ENCODE measurements at places on chromosomes 12 and 14. TPM values are rescaled to one million over a fixed set of nuclear protein-coding genes. Genes with fewer than 3 reads are reported as not detected.

GRCh38 chr12:122051231-122051876, 27.2 kb upstream of the MLXIP start:
- DNase-seq = peak; percentile 91

DNA sequence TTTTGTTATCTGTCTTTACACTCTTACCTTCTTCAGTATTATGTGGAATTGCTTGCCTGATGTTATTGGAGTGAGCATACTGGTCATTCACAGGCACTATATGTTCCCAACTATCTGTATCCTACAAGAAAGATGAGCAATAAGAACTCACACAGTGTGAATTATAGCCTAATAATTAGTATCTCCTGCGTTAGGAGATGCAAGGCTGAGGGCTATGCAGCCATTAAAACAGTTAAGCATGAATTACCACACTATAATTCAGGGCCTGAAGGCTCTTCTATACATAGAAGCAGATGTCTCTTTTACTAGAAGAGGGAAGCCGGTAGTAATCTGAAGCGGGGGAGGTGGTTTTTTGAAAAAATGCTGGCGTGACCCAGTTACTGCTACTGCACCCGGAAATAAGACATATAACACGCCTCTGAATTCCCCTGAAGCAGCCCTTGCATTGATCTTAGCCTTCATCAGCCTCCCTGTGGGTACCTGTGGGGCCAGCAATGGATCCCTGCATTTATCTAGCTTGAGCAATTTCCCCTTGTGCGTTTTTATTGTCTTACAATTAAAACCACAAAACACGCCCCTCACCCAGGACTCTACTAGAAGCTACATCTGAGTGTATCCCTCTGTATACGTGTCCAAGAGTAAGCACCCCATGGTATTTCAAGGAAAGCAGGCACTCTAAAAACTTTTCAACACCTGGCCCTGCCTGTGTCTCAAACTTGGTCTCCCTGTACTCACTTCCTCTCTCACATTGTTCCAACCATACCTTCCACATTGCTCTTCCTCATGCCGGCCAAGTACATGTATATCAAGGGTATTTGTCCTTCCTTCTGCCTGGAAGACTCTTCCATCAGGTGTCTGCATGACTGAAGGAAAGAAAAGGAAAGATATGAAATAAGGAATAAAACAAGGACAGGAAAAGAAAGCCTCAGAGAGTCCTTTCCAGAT, 210.9 kb upstream of the ARID2 start:
- no peak for DNase-seq

The ST8SIA1 gene
- total RNA-seq = 1.6 TPM

DNA sequence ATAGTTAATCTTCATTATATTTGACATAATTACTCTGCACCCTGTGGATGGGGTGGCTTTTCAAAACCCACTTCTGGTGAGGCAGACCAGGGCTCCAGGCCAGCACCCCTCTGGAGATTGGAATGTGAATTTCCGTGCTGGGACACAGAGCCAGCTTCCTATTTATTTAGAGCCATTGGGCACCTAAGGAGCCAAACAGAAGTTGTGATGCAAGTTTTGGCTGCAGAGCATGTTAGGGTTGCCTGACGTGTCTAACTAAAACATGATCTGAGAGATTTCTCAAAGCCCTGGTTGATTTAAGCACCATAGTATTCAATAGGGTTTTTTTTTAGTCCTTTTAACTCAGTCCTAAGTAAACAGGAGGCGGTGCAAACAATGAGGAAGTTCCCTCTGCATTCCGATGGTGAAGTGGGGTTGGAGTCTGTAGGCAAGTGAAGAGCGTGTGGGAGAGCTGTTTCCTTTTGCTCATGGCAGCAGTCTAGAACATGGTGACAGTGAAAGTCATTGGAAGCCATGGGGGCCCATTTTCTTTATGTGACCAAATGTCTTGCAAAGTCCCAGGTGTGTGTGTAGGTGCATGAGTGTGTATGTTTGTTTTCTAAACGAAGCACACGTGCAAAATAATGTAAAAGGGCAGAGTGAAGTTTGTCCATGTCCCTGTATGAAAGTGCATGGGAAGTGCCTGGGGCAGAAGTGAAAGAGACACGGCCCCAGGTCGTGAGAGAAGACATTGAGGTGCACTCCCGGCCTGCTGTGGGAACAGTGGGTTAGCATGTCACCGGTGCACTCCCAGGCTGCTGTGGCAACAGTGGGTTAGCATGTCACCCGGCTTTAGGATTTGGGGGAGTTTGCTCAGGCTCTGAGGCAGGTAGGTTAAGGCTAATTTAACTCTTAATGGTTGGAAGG, 117.7 kb downstream of the PRKCH start:
- DNase-seq = peak; percentile 28

The ZDHHC22 gene
- 0.40 TPM for total RNA-seq

The KLHL33 gene
- total RNA-seq = 0.05 TPM

GRCh38 chr12:46266382-46266791, 2.5 kb downstream of the SLC38A1 start:
- peak; percentile 66 for DNase-seq

GRCh38 chr12:108082485-108082884, 46.6 kb upstream of the WSCD2 start:
- DNase-seq = no peak

The CD163L1 gene
- 11.2 TPM for total RNA-seq

DNA sequence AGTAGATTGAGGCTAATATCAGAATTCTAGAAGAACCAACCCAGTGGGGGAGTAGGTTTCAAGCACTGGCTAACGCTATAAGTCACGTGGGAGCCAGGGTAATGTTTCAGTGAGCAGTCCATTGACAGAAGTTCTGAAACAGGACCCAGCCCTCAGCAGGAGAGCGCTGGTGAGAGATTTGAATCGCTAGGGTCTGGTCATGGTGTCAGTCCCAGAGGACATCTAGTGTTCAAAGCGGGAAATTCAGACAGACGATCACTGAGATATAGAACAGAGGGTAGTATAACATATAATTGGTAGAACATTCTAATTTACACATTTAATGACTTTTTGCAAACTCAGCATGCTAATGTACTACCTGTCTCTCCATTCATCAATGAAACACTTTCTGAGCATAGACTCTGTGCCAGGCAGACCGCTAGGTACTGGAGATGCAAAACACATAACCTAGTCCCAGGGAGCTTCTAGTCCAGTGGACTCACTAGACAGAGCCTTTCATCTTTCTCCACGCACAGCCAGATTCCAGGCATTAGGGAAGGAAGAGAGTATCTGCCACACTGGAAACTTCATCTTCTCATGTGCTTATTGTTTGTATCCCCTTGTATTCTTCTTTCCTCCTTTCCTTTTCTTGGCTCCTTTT, 35.4 kb upstream of the RNASE3 start:
- peak; percentile 58 for DNase-seq

The TM7SF3 gene
- 56.4 TPM for total RNA-seq

- no peak for DNase-seq
Measured at GRCh38 chr12:117240081-117240755, 49.9 kb upstream of the FBXO21 start.

The TPPP2 gene
- total RNA-seq = not detected

DNA sequence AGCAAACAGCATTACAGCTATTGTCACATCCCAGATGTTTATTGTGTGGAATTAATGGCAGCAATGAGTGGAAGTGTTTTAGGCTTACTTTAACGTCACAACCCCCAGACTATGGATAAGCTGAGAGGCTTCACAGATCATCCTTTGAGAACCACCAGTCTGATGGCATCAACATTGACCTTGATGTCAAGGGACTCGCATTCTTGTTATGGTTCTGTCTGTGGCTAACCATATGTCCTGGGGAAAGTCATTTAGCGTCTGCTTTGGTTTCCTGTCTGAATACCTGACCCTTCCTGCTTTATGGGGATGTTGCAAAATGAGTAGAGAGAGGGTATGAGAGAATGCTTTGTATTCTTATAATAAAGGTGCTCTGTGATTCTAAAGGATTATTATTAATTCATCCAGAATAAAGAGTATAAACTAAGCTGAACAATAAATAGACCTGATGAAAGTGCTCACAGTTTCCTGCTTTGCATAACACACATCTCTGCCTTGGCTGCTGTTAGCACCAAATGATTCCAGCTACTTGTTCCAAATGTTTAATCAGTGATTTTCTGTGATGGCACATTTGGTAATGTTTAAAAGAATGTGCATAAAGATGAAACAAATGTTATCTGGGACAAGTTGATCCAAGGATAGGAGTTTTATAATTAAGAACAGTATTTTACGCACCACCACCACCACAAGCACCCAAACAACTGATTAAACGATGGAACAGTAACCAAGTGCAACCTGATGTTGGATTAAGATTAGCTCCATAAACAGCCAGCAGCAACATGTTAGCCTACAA, 116.9 kb upstream of the LRIG3 start:
- DNase-seq = no peak

DNA sequence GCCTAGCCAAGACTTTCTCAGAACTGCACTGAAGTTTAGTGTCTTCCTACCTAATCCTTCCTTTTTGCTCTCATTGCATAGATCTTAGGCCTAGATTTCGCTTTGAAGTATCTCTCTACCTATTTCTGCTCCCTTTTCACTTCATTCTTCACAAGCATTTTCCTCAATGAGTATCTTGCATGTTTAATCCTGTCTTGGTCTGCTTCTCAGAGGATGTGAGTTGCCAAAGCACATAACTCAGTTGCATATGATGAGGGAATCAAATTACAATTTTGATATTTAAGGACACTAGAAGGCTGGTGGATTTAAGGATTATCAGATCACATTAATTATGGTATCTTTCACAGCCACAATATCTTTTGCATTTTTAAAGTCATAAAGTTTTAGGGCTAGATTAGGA, 195.5 kb upstream of the DAAM1 start:
- DNase-seq = no peak

- DNase-seq = peak; percentile 68
Measured at GRCh38 chr12:43444940-43445564, 107.0 kb downstream of the ADAMTS20 start.

- DNase-seq = no peak
Measured at GRCh38 chr14:76771437-76771980, 10.2 kb downstream of the VASH1 start.

GRCh38 chr12:110778833-110779577, 36.3 kb upstream of the PPP1CC start:
- no peak for DNase-seq

The RDH12 gene
- not detected for total RNA-seq

DNA sequence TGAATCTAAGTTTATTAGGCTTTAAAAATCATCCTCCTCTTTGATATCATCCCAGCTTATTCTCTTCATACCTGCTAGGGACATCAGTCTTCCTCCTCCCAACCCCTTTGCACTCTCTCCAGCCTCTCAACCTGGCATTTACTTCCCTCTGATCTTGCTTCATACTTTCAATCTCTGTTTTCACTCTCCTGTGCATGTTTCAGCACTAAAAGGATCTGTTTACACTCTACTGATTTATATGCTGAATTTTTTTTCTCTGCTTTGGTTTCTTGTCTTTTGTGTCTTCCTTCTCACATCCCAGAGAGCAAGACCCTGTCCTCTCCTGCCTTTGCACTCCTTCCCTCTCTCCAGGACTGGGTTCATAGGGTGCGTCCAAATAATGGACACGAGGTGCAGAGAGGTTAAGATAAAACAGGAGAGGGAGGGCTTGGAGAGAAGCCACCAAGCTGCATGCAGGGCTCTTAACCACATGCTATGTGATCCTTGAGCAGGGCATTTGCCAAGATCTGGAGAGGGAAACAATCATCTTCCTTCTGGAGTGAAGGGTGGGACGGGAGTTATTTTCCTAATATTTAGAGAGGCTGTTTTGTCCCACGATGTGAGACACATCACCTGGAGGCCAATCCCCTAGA, 3.0 kb upstream of the CISTR start:
- DNase-seq = peak; percentile 82

GRCh38 chr12:51323966-51324895, at the start of gene BIN2:
TSS of gene BIN2 (minus strand) at chr12:51324174. CDS start at chr12:51324102, 72 bp downstream.
- no peak for DNase-seq

GRCh38 chr12:116662612-116663144, 75.2 kb downstream of the SPRING1 start:
- peak; percentile 57 for DNase-seq

The TGFB3 gene
- 30.6 TPM for total RNA-seq

DNA sequence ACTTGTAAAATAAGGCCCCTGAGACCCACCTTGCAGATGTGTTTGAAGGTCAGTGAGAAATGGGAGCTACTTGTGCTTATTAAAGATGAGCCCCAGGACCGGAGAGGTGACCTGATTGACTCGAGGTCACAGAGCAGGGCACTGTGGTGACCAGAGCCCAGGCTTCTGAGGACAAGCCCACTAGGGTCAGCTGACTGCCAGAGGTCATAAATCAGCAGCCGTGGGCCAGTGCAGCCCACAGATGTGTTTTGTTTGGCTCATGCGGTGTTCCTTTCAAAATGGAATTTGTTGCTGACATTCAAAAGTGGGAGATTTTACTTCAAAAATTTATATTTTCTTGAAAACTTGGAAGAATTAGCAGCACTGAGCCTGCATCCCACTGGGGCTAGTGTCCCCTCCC, 24.5 kb downstream of the JDP2 start:
- DNase-seq = peak; percentile 49

The CEP128 gene
- 2.5 TPM for total RNA-seq

GRCh38 chr14:72715850-72716228, 178.1 kb downstream of the DPF3 start:
- no peak for DNase-seq

- DNase-seq = peak; percentile 76
Measured at GRCh38 chr14:50055461-50056228, 60.7 kb downstream of the VCPKMT start.

DNA sequence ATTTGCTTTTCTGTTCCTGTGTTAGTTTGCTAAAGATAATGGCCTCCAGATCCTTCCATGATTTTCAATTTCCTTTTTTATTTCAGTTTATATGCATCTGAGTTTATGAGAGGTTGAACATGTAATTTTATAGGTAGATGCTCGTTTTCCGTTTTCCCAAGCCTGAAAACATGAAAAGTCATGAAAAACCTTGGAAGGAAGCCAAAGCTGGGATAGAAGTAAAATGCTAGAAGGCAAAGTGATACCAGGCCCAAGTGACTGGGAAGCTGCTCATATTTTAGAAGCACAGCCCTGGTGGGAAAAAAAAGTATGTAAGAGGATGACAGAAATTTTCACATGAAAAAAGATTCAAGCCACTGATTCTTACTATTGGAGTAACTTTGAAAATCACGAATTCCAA, 290.8 kb downstream of the PRKD1 start:
- DNase-seq = no peak
